ENCODE measurements at places on chromosomes 5 and 9.

GRCh38 chr5:6754766-6755165 is 41.5 kb downstream of the TENT4A start:
- DNase-seq, result no peak

GRCh38 chr9:21668516-21668915 is 133.9 kb upstream of the MTAP start:
- no peak for DNase-seq

- DNase-seq, result no peak
These were observed 44.1 kb upstream of the STXBP1 start for GRCh38 chr9:127567730-127568617.

DNA sequence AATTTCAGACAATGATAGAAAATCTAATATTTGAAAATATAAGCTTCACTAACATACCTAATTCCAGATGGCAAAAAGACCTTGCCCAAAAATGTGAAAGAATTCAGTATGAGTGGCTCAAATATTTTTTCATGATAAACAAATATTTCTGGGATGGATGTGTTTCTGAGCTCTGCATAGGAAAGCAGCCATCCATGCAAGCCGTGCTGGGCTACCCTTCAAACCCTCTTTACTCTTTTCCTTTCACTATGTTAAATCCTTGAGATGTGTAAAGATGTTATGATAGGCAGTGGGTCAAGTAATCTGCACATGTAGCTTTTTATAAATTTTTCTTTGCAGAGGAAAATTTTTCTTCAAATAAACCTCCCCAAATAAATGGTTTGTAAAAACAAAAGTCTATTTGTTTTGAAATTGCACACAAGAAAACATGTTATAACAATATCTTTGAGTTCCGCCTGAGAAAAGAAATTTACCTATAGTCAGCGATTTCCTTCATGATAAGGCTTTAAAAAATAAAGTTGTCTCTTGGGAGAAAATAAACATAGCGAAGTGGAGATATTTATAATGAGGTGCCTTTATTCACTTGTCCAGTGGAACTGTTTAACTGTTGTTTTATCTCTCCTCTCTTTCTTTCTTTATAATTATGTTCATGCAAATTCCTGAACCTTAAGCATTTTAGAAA is 154.3 kb upstream of the PITX1 start:
- DNase-seq, result no peak

DNA sequence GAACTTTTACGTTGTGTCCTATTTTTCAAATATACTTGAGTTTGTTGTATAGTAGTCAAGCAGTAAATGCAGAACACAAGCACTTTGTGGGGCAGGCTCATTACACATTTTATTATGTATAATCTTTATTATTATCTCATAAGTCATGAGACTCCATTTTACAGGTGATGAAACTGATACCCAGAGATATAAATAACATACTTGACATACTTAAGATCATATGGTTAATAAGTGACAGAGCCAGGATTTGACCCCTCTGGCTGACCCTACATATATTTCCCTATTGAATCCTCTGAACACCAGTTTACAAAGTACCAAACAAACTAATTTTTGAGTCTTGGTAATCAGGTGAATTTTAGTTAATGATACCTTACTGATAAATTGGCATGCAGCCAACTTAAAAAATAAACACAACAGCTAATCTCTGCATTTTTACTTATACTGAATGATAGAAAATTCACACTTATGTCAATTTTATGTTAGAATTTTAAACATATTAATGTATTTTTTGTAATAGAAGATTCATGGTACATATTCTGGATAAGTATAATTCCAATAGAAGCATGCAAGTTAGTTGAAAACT is 305.0 kb upstream of the MEF2C start:
- no peak for DNase-seq

DNA sequence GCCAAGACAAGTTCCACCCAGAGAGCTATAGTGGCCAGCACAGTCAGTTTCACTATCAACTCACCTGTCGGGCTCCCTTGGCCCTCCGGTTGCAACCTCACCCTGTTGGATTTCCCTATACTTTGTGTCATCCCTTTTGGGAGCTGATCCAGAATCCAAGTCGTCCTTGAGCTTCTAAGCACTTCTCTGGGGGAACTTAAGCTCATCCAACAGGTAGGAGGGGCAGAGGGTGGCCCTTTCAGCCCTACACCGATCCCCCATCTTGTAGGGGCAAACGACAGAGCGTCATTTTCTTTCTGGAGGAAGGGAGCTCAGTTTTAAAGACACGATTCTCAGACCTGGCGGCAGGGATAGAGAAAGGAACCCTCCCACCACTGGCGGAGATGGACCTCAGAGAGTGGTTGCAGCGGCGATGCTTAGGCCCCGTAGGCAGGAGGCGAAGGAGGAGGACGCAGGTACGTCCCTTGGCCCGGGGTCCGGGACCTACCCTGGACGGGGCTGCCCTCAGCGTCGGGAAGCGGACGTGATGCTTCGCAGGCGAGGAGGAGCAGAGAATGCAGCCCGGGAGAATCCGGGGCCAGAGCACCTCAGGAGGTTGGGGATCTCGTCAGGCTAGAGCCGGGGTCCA is 519 bp downstream of the ZER1 start:
- no peak for DNase-seq

DNA sequence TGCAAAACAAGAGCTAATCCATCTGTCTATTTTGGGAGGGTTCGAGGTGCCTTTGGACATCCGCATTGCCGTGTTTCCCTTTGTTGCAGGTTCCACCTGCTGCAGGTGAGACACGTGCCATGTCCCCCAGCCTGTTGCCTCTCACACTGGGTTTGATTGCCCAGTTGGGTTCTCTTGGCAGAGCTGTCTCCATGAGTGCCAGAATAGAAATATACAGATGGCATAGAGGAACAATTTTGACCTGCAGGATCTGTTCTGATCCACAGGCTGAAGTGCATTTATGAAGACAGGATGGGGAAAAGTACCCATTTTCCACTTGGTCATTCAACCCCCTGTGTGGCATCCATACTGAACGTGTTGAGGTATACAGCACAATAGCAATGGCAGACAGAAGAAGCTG is 178.1 kb downstream of the SGCD start:
- no peak for DNase-seq

- DNase-seq, result no peak
These were observed 12.8 kb downstream of the SEMA5A start for GRCh38 chr5:9533096-9533495.

DNA sequence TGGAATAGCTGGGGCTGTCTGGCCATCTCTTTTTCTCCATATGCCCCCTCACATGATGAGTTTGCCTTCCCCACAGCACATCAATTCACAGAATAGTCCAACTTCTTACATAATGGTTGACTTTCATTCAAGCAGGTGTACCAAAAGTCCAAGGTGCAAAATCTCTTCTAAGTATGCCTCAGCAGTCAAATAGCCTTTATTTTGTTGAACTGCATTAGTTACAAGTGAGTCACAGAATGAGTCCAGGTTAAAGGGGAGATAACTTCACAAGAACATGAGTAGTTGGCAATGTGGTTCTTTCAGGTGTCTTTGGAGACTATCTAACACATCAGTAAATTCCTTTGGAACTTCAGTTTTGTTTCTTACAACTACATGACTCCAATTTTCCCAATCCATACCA is 672.5 kb downstream of the PRELID2 start:
- no peak for DNase-seq

- DNase-seq, result no peak
These were observed 15.6 kb downstream of the MTX3 start for GRCh38 chr5:79975422-79975821.

DNA sequence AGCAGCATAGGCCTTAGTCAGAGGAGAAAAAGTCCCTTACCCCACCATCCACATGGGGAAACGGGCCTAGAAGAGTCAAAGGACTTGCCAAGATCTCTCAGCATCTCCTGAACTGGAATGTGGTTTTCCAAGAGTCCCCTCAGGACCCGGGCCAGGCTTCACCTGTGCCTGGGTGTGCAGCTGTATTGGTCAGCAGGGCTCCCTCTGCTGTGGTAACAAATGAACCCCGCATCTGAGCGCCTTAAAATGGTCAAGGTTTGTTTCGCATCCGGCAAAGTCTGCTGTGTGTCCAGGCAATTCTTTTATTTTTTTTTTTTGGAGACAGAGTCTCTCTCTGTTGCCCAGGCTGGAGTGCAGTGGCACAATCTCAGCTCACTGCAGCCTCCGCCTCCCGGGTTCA is 168.0 kb upstream of the IER5L start:
- DNase-seq, result no peak

DNA sequence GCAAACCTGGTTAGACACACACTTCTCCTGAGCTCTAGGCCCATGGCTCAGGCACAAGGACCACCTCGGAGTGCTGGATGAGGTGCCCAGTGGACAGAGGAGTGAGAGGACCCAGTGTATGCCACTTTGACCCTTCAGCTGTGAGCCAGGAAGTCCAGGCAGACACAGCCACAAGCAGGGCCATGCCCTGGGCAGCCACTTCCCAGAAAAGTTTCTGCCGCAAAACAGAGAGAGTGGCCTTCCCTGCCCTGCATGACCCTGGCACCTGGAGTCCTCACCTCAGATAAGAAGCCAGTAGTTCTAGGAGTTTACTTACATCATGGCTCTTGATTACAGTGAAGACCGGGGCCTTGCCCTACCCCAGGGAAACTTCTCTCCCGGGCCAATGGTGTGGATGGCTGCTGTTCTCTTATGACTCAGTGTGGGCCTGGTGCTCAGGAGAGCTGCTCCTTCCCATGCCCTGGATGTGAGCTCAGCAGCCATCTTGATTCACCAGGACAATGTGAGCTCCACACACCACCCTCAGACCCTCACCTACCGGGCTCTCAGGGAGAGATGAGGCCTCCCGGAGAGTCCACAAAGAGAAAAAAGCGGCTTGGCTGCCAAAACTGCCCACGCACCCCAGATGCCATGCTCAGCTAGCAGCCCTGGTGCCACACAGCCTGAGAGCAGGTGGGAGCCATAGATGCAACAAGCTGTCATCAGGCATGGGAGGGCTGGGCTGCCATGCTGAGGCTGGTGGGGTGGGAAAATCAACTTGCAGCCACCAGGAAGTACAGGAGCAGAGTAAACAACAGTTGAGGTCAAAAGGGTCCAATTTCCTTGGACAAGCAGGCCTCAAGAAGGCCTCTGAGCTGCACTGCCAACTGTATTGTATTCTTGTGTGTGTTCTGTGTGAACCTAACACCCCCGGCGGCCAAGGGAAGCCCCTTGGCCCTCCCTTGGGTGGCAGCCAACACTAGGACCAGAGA is 11.7 kb upstream of the IRF1 start:
- no peak for DNase-seq

DNA sequence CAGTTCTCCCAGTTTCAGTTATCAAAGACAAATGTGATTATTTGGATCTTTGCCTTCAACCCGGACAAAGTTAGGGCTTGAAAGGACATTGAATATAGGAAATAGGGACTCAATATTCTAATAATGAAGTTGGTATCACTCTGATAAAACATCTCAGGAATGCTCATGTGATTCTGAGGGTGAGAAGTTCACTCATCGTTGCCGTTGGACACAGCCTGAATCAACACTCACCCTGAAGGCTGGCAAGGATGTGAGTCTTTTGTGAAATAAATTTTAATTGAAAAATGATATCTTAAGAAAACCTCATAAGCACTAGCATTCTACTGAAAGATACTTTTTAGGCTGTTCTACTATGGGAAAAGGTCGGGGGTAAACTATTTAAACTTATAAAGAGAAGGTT is 44.8 kb upstream of the C9orf72 start:
- DNase-seq, result no peak

DNA sequence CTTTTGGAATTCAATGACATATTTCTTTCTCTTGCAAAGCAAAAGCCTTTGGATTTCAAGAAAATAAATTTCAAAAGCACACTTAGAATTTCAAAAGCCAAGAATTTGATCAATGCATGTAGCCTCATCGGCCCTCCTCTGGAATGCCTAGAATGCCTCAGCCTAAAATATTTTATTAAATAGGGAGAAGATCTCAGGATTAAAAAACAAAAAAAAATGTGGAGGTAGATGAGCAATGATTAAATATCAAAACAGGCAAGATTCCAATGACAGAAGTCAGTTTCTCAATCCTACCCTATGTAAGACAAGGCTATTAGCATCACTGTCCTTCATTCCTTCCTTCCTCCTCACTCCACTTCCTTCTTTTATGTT is 169.0 kb downstream of the CDH6 start:
- no peak for DNase-seq

- no peak for DNase-seq
These were observed 176.0 kb upstream of the ZNF608 start for GRCh38 chr5:124922255-124922975.

DNA sequence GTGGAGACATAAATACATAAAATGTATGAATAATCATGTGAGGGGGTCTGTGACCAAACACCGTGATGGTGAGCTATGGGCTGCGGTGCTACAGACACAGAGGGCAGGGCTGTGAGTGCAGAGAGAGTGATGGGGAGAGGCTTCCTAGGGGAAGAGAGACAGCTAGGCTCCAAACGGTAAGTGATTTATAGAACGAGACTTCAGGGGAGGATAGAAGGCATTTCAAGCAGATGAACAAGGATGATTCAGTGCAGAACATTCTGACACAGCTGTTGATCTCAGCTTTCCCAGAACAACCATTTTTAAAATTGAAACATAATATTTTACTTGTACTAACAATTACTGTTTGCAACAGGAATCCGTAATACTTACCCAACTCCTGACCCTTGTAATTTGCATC is 100.7 kb downstream of the GAS1 start:
- DNase-seq, result no peak

DNA sequence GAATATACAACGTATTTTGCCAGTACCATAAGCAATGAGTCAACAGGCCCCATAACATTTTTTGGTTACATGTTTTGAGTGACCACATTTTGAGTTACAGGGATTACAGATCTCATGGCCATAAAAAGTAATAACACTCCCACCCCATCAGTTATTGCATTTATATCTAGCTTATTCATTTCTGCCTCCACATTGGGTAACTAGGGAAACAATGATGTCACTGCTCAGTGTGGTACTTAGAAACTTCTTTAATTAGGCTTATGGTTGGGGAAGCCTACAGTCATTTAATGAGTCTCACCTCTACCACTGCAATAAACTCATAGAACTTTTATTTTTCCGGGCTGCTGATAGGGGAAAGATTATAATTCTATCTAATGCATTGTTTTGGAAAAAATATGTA is 39.9 kb upstream of the SMIM15 start:
- DNase-seq, result no peak

DNA sequence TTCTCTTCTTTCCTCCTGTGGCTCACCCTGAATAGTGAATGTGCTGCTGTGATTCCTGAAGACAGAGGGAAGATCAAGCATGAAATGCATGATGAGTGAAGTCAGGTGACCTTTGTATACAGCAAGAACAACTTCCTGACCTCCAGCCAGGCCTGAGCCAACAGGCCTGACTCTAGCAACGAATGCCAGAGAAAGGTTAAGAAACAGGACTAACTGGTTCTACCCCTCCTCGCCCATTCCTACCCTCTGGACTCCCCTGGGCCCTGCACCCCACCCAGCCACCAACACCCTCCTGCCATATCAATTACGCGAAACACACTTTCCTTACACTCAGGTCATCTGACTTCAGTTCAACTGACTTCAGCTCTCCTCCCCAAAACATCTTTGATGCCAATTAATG is 4.9 kb downstream of the SUSD1 start:
- no peak for DNase-seq

- no peak for DNase-seq
These were observed 357.8 kb downstream of the NFIB start for GRCh38 chr9:13956107-13956506.

GRCh38 chr9:131516100-131516499 is 13.4 kb downstream of the POMT1 start:
- DNase-seq, result no peak

Measured in T1000 (cell line).